ENCODE measurements at places on chromosomes 3 and 15.

DNA sequence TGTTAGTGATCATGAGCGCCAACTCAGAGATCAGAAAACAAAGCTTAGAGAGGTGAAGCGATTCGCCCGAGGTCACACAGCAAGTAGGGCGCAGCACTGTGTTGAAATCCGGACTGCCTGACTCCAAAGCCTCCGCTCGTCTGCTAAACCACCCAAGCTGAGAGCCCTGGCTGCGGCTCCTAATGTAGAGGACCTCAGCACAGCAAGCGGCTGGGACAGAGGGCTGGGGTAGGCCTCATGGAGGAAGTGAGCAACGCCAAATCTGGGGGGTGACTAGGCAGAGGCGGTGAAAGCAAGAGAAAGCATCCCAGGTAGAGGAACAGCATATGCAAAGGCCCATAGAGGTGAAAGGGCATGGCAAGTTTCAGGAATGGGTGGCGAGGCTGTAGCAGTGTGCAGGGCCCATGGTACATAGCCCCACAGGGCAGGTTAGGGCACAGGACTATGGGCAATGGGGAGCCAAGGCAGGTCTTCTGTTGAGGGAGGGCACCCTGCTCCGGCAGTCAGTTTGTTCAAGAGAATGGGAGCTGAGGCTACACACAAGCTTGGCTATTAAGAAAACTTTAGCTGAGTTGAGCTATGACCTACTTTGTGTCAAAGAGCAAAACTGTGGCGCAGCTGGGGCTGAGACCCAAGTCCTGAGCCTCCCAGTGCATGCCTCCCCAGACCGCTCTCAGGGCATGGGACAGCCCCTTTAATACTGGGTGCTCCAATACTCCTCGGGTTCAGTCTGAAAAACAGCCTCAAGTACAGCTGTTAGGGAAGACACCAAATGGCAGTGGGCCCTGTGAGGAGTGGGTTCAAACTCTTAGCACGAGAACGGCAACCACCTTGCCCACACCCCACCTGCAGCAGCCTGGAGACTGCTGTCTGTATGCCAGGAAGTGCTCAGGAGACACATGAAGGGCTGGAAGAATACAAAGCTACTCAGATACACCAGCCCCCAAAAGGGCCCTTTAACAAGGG is 988 bp upstream of the CFAP92 start:
- DNase-seq = no peak

DNA sequence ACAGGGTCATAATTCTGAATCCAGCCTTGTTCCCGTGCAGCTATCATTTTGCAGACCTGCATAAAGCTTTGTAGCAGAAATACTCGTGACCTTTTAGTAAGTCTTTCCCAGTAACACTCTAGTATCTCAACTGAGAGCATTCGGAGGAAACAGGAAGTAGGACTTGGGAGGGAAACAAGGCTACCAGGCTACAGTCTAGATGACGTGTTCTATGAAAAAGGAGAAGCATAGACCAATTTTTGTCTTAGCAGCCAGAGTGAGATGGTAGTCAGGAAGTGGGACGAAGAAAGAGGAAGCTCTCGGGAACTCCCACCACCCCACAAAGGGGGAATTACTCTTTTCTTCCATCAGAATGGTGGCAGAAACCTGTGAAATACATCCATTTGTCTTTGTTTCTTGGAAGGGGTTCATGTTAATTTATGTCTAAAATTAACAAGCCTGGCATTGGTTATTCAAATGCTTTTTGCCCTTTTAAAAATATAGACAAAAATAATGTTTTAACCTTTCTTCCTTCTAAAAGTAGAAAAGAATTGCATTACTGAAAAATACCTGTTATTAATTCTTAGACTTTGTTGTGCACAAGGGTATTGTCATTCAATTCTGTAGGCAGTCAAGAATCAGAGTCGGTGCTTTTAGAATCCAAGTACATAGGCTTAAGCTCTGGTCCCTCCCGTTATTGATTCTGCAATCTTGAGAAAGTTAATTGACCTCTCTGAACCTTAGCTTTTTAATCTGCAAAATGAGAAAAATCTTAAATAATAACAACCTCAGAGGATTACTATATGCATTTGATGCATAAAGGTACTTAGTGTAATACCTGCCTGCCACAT is 1.6 kb upstream of the SUCNR1 start:
- no peak for DNase-seq

- peak; percentile 69 for DNase-seq
These were observed 215.3 kb downstream of the ROBO2 start for GRCh38 chr3:77254967-77255831.

DNA sequence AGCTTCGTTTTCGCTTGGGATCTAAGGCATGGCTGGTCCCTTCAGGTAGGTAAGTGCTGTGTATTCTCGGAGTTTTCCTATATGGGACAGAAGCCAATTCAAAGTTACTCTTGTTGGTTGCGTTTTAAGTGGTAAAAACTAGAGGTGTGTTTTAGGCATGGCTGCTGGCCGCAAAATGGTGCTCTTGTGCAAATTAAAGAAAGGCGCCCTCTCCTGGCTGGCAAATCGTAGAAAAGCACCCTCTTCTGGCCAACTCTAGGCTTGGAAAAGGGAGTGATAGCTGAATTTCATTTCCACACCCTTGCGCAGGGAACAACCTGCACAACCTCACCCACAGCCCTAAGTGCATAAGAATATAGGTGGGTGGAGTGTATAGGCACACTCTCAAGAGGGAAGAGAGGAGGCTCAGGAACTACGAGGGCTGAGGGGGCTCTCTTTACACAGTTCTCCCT is 23.5 kb downstream of the DRD3 start:
- peak; percentile 39 for DNase-seq

GRCh38 chr15:52191207-52191606 is at the start of gene GNB5:
Gene GNB5 (minus strand): TSS chr15:52191392. CDS start chr15:52184676, 6,716 bp downstream.
- DNase-seq = no peak

GRCh38 chr3:89212619-89213018 is 105.2 kb downstream of the EPHA3 start:
- DNase-seq = no peak

- DNase-seq = no peak
These were observed 48.7 kb downstream of the FBN1 start for GRCh38 chr15:48596841-48597240.

DNA sequence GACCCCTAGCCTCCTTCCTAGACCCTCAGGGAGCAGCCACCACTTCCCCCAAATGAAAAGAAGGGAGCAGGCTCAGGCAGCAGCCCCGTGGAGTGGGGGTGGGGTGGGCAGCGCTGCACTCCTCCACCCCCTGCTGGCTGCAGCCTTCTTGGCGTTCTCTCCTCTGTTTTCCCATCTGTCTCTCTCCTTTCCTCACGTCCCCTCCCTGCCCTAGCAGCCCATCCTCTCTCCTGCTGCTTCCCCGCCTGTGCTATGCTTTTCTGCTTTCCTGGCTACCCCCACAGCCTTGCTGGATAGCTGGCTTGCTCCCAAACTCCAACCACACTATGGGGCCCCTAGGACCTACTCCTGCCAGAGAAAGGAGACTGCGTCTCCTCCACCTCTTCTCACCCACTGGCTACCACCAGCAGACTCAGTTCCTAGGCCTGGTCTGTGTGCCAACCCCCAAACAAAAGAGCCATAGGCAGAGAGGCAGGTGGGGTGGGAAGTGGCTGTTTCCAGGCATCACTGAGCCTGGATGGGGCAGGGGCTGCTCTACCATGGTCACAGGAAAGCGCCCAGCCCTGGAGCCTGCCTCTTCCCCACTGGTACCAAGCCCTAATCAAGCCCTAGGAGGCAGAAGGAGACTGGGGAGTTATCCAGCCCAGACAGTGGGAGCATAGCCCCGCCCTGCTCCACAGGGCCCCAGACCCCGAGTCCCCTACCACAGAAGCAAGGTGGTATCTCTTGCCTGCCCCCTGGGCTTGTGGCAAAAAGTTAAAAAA is 3.4 kb upstream of the DISP2 start:
- DNase-seq = peak; percentile 95
